ENCODE measurements at places on chromosomes 2 and 18. TPM values are rescaled to one million over a fixed set of nuclear protein-coding genes. Genes with fewer than 3 reads are reported as not detected.
A peak's percentile ranks its signal among the peaks of the same experiment; 100 is the strongest.

ABCG5 gene
- total RNA-seq: not detected

CIDEA gene
- not detected for total RNA-seq

FAP gene
- not detected for total RNA-seq

FHL2 gene
- not detected for total RNA-seq

DNA sequence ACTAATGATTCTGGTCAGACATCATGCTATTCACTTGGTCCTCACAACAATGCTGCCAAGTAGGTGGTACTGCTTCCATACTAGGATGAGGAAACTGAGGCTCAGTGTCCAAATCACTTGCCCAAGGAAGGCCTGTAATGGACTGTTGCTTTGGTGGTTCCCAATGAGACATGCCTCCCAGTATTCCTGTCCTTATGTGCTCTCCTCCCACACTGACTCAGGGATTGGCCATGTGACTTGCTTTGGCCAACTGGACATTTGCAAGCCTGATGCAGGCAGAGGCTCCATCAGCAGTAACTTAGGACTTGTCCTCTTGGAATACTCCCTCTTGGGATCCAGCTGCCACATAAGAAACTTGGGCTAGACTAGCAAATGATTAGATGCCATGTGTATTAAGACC lies 3.0 kb downstream of the FBXO41 start:
- no peak for DNase-seq
- H3K4me1 ChIP-seq: peaks cover 15% of the 10 kb centered on the region
- H3K27me3 ChIP-seq: no peaks in the 10 kb centered on the region

BCL11A gene
- total RNA-seq: 0.81 TPM

FLACC1 gene
- total RNA-seq: 3.4 TPM

RBM44 gene
- 3.2 TPM for total RNA-seq

DNA sequence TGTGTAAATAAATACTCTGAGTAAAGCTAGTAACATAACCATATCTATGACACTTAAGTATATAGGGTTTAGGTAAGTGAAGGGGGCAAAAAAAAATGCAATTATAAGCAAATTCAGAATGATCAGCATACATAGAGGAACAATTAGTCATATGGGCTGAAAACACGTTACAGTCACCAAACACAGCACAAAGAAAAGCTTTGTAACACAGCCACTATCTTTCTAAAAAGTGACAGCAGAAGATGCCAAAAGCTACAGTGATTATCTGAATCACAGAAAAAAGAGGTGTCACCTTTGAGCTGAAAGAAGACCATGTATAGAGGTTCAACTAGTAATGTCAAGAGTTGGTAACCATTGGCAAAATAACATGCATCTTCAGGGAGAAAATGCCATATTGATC lies 115.5 kb downstream of the ERBB4 start:
- H3K4me1 ChIP-seq: no peaks in the 10 kb centered on the region
- DNase-seq: no peak
- H3K36me3 ChIP-seq: no peaks in the 10 kb centered on the region
- no peak overlapping the region for H3K4me3 ChIP-seq
- H3K27me3 ChIP-seq: no peaks in the 10 kb centered on the region

ZNF407 gene
- total RNA-seq: 21.9 TPM

- DNase-seq: no peak
- no peaks in the 10 kb centered on the region for H3K36me3 ChIP-seq
- H3K4me3 ChIP-seq: no peak overlapping the region
- H3K27me3 ChIP-seq: peaks cover 7% of the 10 kb centered on the region
- no peaks in the 10 kb centered on the region for H3K4me1 ChIP-seq
Measured at GRCh38 chr2:47721296-47721695, 61.6 kb upstream of the MSH6 start.

DNA sequence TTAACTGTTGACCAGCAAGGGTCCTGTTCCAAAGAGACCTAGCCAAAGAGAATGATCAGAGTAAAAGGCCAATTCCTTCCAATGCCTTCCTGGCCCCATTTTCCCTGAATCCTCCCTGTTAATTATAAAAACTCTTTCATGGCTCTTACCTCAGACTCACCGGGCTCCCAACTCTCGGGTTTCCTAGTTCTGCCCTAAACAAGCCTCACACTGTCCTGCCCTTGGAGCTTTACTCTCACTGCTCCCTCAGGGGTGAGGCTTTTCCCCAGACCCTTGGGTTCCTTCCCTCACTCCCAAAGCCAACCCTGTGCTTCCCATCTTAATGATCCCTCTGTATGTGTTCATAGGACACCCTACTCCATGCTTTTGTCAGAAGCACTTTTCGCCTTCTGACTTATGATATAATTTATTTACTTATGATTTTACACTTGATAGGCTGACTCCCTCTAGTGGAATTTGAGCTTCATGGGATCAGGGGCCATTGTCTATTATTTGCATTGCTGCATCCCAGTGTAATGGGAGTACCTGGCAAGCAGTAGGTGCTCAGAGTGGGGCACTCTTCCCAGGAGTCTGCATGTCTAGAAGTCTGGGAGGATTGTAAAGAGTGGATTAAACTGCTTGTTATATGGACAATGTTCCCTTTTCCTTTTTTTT lies 29.9 kb upstream of the ZNG1B start:
- H3K27me3 ChIP-seq: peaks cover 15% of the 10 kb centered on the region
- DNase-seq: no peak
- H3K4me3 ChIP-seq: no peak overlapping the region
- no peaks in the 10 kb centered on the region for H3K36me3 ChIP-seq

DNA sequence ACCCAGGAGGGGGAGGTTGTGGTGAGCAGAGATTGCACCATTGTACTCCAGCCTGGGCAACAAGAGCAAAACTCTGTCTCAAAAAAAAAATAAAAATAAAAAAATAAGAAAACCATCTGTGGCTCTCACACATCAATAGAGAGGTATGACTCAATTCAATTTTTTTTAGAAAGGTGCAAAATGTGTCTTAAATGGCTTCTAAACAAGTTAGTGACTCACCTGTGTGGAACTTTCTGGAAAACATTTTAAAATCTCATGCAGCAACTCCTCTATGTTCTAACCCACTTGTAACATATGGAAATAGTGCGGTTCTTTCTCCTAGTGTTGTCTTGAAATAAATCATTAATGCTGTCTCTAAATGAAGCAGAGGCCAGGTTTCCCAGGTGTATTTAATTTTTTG lies 10.7 kb upstream of the SULT1C4 start:
- no peak for DNase-seq
- H3K27me3 ChIP-seq: peaks cover 6% of the 10 kb centered on the region
- no peaks in the 10 kb centered on the region for H3K36me3 ChIP-seq
- H3K27ac ChIP-seq: no peak overlapping the region

DNA sequence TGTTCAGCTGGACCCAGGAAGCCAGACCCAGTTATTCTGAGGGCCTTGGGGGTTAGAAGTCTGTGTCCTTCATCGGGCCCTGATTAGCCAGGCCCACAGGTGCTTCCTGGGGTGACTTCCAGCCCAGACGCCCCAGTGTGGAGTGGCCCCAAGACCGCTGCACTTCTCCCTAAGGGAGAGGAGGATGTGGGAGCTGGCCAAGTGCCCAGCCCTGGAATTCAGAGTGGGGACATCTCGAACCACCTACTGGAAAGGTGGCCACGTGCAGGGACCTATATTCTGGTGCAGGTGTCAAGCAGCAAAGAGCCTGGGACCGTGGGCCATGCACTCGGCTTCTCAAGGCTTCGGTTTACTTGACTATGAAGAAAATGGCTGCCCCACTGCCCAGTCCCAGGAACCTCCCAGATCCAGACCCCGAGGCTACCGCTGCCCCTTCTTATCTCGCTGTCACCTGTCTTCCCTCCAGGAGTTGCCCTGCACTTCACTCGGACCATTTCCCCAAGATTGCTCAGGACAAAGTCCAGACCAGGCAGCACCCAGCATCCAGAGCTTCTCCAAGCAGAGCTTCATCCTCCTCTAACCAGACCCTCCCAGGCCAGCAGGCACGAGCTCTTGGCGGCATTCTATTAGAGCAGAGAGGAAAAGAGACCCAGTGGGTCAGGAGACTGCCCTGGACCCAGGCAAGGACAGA lies 142.8 kb upstream of the ID2 start:
- H3K27me3 ChIP-seq: no peaks in the 10 kb centered on the region
- DNase-seq: peak; percentile 45
- peak overlapping the region; percentile 55 for H3K4me3 ChIP-seq
- peaks cover 79% of the 10 kb centered on the region for H3K4me1 ChIP-seq
- peak overlapping the region; percentile 96 for H3K27ac ChIP-seq

- H3K27ac ChIP-seq: no peak overlapping the region
- peaks cover 15% of the 10 kb centered on the region for H3K36me3 ChIP-seq
- H3K4me1 ChIP-seq: peaks cover 6% of the 10 kb centered on the region
- no peak overlapping the region for H3K4me3 ChIP-seq
- H3K27me3 ChIP-seq: no peaks in the 10 kb centered on the region
Measured at GRCh38 chr18:79924814-79925731, 26.4 kb downstream of the SLC66A2 start.

GRCh38 chr2:239285932-239286230 lies 114.9 kb downstream of the HDAC4 start:
- H3K27me3 ChIP-seq: peaks cover 5% of the 10 kb centered on the region
- H3K27ac ChIP-seq: no peak overlapping the region
- peak overlapping the region; percentile 36 for H3K4me3 ChIP-seq
- H3K36me3 ChIP-seq: no peaks in the 10 kb centered on the region
- DNase-seq: no peak

BOK gene
- total RNA-seq: 2.2 TPM

PARD3B gene
- not detected for total RNA-seq

GPBAR1 gene
- 2.6 TPM for total RNA-seq

FASTKD1 gene
- 61.7 TPM for total RNA-seq

DNA sequence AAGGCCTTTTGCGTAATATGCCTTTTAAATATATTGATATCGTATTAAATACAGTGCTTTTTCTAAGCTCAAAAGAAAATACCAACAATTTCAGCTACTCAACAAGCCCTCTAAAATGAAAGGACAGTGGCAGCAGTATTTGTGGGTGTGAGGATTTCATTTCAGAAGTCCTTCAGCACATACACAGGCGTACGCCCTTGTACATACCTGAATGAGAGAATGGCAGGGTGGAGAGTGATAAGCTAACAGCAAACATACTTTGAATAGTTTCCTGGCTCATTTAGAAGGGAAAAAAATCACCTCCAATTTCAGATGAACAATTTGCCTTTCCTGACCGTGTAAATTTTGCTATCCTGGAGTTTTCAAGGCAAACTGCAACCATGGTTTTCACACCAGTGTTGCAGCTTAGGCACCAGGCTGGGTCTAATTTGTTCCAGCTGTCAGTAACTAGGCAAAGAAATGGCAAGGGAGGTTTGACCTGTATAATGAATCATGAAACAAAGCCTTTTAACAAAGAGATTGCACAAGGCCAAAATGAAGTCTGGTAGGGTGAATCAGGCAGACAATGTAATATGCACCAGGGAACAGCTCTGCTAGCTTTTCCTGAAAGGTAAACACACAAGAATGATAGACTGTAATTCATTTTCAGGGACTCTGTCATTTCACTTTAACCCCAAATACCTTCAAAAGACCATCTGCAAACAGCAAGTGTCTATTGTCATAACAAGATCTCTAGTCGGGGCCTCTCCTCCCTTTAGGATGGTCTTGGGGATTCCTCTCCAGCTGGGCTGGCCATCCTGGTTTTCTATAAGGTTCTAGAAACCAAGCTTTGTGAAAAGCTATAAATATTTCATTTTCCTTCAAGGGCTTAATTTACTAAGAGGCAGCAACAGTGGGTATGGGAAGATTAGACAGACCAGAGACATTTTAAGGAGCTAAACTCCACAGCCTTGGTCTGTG lies 11.5 kb downstream of the ANKRD29 start:
- peaks cover 20% of the 10 kb centered on the region for H3K27me3 ChIP-seq
- H3K36me3 ChIP-seq: no peaks in the 10 kb centered on the region
- no peak overlapping the region for H3K27ac ChIP-seq
- H3K4me1 ChIP-seq: no peaks in the 10 kb centered on the region
- no peak for DNase-seq

CFAP221 gene
- not detected for total RNA-seq

- DNase-seq: no peak
- no peaks in the 10 kb centered on the region for H3K4me1 ChIP-seq
- no peak overlapping the region for H3K27ac ChIP-seq
- H3K4me3 ChIP-seq: no peak overlapping the region
- H3K27me3 ChIP-seq: no peaks in the 10 kb centered on the region
Measured at GRCh38 chr2:24838541-24838940, 45.3 kb downstream of the CENPO start.

- H3K27me3 ChIP-seq: no peaks in the 10 kb centered on the region
- H3K27ac ChIP-seq: no peak overlapping the region
- H3K36me3 ChIP-seq: peaks cover 5% of the 10 kb centered on the region
- no peaks in the 10 kb centered on the region for H3K4me1 ChIP-seq
Measured at GRCh38 chr2:58131191-58132011, 84.8 kb downstream of the VRK2 start.

DNA sequence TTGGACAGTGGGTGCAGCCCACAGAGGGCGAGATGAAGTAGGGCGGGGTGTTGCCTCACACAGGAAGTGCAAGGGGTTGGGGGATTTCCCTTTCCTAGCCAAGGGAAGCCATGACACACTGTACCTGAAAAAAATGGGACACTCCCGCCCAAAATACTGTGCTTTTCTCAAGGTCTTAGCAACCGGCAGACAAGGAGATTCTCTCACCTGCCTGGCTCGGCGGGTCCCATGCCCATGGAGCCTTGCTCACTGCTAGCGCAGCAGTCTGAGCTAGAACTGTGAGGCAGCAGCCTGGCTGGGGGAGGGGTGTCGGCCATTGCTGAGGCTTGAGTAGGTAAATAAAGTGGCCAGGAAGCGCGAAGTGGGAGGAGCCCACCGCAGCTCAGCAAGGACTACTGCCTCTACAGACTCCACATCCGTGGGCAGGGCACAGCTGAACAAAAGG lies 244.7 kb downstream of the NBAS start:
- peaks cover 74% of the 10 kb centered on the region for H3K4me1 ChIP-seq
- H3K27me3 ChIP-seq: no peaks in the 10 kb centered on the region
- H3K27ac ChIP-seq: peak overlapping the region; percentile 89
- peak; percentile 82 for DNase-seq

GRCh38 chr2:234368861-234369261 lies 128.0 kb downstream of the ARL4C start:
- peak overlapping the region; percentile 34 for H3K4me3 ChIP-seq
- no peaks in the 10 kb centered on the region for H3K27me3 ChIP-seq
- DNase-seq: no peak

CXCR1 gene
- not detected for total RNA-seq

Data from natural killer cell treated with Interleukin-12 subunit alpha and Interleukin-12 subunit beta and Interleukin-15 and Interleukin-18, amount 100 ng/mL, for 72 hours (primary cell).